ENCODE measurements at places on chromosomes 11 and 22. TPM values are rescaled to one million over a fixed set of nuclear protein-coding genes. Genes with fewer than 3 reads are reported as not detected.

GRCh38 chr11:69374110-69374945 lies 80.4 kb downstream of the MYEOV start:
- no peaks in the 10 kb centered on the region for H3K36me3 ChIP-seq
- H3K27me3 ChIP-seq, result no peaks in the 10 kb centered on the region
- H3K4me1 ChIP-seq, result no peaks in the 10 kb centered on the region
- H3K4me3 ChIP-seq, result no peak overlapping the region
- DNase-seq, result no peak
- no peak overlapping the region for H3K27ac ChIP-seq

- no peaks in the 10 kb centered on the region for H3K27me3 ChIP-seq
- H3K4me3 ChIP-seq, result no peak overlapping the region
- no peak for DNase-seq
- peaks cover 15% of the 10 kb centered on the region for H3K4me1 ChIP-seq
These were observed 658 bp downstream of the STIP1 start for GRCh38 chr11:64186492-64187165.

DNA sequence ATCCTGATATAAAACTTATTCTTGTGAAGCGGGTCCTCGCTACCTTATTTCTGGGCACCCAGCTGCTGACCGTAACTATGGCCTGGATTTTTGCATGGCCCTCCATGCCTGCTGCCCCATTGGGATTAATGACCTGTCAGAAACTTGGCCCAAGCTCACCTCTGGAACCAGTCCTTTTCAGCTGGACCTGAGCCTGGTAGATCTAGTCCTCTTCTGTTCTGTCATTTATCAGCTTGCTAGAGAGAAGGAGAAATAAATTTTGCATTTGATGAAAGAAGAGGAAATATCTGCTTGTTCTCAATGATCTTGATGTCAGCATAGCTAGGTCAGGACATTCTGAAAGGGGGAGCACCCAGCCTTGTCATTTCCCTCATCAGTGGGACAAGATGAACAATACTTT lies 387.8 kb upstream of the LARGE1 start:
- H3K27me3 ChIP-seq, result no peaks in the 10 kb centered on the region
- H3K27ac ChIP-seq, result no peak overlapping the region
- no peak for DNase-seq
- H3K4me1 ChIP-seq, result no peaks in the 10 kb centered on the region

DNA sequence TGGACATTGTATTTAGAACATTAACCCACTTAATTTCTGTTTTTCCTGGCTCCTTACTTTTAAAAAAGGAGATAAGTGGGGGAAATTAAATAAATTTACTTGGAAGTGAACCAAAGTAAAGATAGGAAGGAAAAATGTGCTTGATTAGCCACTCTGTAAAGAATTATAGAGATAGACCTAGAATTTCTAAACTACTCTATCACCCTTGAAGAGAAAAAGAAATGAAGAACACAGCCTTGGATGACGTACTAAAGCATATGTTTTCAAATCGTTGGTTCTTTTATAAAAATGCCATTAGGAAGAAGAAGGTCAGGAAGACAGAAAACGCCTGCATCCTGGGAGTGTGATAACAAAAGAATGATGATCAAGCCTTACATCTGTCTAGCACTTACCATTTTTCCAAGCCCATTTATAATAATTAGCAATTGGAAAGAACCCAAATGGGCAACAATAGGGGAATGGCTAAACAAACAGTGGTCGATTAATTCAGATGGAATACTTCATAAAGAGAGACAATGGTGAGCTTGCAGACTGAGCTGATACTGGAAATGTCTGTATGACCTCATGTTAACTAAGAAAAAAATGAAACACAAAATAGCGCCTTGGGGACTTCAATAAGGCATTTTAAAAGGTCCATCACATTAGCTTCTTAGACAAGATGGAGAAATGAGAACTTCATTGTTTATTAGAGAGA lies 81.0 kb upstream of the LRRC55 start:
- DNase-seq, result no peak
- no peaks in the 10 kb centered on the region for H3K4me1 ChIP-seq
- H3K36me3 ChIP-seq, result no peaks in the 10 kb centered on the region
- no peaks in the 10 kb centered on the region for H3K27me3 ChIP-seq
- H3K27ac ChIP-seq, result no peak overlapping the region

- H3K4me1 ChIP-seq, result peaks cover 24% of the 10 kb centered on the region
- H3K36me3 ChIP-seq, result no peaks in the 10 kb centered on the region
- H3K27me3 ChIP-seq, result no peaks in the 10 kb centered on the region
- H3K4me3 ChIP-seq, result no peak overlapping the region
- no peak for DNase-seq
- no peak overlapping the region for H3K27ac ChIP-seq
These were observed 10.6 kb upstream of the SPI1 start for GRCh38 chr11:47388697-47389576.

DNA sequence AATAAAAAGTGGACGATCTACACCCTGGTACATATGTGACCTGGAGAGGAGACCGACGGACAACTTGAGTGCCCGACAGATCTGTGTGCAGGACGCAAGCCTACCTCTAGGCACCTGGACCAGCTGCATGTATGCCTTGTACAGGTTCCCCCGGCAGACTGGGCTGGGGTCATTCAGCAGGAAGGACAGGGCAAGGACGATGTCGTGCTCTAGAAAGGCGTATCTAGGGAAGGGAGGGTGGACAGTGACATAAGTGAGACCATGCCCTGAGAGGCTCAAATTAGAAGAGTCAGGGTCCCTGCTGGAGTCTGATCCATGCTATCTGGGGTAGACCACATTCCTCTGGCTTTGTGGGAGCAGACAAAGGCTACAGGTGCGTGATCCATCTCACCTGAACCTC lies 7.9 kb downstream of the RSPH14 start:
- H3K27me3 ChIP-seq, result no peaks in the 10 kb centered on the region
- no peak overlapping the region for H3K27ac ChIP-seq
- H3K4me1 ChIP-seq, result peaks cover 26% of the 10 kb centered on the region
- H3K4me3 ChIP-seq, result no peak overlapping the region

- no peak for DNase-seq
- H3K4me3 ChIP-seq, result peak overlapping the region; percentile 57
- H3K4me1 ChIP-seq, result peaks cover 36% of the 10 kb centered on the region
- H3K36me3 ChIP-seq, result no peaks in the 10 kb centered on the region
These were observed 8.2 kb upstream of the HSPA8 start for GRCh38 chr11:123069908-123070821.

GRCh38 chr22:38696606-38697424 lies 3.9 kb downstream of the JOSD1 start:
- peaks cover 7% of the 10 kb centered on the region for H3K4me1 ChIP-seq
- H3K4me3 ChIP-seq, result peak overlapping the region; percentile 86
- H3K36me3 ChIP-seq, result no peaks in the 10 kb centered on the region
- no peaks in the 10 kb centered on the region for H3K27me3 ChIP-seq
- DNase-seq, result no peak
- peak overlapping the region; percentile 41 for H3K27ac ChIP-seq

The USP2 gene
- 0.13 TPM for total RNA-seq
